ENCODE measurements at places on chromosomes 7 and 10.

DNA sequence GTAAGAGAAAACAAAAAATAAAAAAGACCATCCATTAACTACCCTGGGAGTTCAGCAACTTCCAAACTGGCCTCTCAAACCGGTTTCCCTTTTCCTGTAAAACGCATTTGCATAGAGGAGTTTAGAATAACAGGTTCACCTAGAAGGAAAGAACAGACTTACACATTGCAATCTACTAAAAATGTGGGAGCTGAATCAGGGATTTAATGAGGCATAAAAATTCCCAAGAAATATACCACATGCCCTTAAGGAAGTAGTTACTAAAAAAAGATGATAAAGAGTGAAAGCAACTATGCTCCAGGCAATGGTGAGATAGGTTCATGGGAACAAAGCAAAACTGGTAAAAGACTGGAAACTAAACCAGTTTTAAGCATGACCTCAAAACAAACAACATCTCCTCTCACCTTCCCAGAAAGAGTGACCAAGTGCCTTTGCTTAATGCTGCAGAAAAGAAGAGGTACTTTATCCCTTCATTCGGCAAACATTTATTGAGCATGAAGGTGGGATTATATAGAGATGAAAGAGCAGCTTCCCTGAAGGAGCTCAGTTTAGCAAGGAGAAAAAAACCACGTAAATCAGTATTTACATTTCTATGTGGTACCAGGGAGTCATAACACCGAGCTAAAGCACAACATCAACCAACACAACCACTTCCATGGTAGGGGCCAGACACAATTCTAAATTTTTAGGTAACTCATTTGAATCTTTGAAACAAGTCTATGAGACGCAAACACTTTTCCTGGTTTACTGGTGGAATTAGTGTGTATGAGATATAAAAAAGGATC, 152.8 kb downstream of the SGMS1 start:
- DNase-seq = no peak

DNA sequence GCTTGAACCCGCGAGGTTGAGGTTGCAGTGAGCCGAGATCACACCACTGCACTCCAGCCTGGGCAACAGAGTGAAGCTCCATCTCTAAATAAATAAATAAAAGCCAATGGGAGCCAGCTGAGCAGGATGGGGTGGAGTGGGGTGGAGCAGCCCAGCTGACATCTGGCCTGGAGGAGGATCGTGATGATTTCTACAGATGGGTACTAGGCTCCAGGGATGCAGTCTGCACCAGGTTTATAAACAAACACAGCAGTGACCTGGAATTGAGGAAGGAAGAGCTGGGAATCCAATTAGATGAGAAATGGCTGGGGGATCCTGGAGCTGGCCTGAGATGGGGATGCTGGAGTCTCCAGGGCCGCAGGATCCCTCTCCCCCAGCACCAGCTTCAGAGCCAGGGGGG, 7.3 kb upstream of the GRIFIN start:
- DNase-seq = no peak

- no peak for DNase-seq
Measured at GRCh38 chr10:61271127-61271780, 181.9 kb downstream of the TMEM26 start.

DNA sequence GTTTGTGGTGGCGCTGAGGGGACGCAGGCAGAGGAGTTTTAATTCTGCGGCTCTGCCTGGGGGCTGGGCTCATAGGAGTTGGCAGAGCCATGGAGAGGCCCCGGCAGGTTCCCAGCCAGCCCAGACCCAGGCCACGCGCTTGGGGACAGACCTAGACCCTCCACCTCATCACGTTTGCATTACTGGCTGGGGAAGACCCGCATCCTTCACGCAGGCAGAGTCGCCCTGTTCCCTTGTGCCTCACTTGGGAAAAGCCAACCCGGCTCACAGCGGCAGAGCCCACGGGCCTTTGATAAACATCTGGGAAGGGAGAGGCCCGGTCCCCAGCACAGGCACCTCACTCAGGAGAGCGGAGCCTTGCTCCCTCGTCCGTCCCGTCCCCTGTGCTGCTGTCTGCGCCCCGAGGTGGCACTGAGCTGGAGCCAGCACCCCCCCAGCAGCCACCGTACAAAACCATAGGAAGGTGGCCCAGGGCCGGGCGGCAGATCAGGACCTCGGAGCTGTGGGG, 112.8 kb downstream of the CYTH3 start:
- no peak for DNase-seq

GRCh38 chr7:79132844-79133451, 320.5 kb downstream of the MAGI2 start:
- no peak for DNase-seq

GRCh38 chr10:30861221-30861620, 170.4 kb downstream of the ZNF438 start:
- no peak for DNase-seq

- no peak for DNase-seq
Measured at GRCh38 chr7:132680590-132680989, 104.3 kb upstream of the PLXNA4 start.

GRCh38 chr10:77664696-77665095, 27.1 kb upstream of the KCNMA1 start:
- no peak for DNase-seq

DNA sequence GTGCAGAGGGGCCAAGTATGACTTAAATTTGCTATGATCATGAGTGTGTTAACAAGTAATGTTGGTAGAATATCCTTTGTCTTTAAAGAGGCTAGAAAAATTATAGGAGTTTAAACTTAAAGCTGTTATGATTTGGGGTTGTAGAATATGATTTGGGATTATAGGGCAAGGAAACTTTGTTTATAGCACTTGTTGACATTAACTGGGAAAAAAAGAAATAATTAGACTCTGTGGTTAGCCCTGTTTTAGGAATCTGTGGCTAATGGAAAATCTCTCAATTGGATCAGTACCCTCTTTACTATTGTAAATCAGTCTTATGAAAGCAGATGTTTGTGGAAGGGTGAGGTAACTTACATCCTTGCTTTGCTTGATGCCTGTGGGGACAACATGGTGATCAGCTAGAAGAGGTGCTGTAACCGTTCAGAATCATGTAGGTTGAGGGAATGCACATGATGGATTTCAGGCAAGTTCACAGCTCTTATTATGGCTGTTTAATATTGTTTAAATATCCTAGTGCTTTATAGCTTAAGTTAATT, 11.1 kb downstream of the ING3 start:
- DNase-seq = no peak

DNA sequence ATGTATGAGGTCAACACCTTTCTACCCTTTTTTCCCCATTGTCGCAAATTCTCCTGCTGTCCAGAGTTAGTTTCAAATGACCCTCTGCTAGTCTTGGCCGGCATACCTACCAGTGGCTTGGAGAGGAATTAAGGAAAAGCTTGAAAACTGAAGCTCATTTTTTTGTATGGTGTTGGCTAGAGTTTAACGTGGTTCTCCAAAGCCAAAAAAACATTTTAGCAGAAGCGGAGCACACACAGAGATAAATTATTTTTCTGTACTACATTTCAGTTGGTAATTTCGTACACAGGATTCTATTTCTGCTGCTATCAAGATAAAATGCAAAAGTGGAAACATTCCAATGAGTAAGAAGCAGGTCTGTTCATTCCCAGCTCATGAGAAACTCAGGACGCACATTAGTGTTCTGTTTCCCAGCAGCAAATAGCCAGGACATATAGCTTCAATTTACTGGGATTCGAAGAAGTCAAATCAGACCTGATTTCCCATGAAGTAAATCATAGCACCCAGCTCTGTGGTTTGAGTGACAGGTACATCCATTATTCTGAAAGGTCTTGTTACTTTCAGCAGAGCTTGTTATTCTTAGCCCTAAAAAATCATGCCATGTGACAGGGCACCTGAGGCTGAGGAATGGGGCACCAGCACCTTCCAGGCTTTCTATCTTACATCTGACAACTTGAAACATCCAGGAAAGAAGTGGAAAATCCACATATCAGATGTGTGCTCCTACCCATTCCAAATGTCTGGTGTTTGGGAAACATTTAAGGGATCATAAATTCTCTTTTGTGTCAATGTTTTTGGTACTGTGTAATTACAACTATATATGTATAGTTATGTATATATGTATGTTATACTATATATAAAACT, 215.9 kb upstream of the C7orf33 start:
- DNase-seq = no peak

GRCh38 chr10:49350846-49351532, 44.9 kb downstream of the DRGX start:
- no peak for DNase-seq

DNA sequence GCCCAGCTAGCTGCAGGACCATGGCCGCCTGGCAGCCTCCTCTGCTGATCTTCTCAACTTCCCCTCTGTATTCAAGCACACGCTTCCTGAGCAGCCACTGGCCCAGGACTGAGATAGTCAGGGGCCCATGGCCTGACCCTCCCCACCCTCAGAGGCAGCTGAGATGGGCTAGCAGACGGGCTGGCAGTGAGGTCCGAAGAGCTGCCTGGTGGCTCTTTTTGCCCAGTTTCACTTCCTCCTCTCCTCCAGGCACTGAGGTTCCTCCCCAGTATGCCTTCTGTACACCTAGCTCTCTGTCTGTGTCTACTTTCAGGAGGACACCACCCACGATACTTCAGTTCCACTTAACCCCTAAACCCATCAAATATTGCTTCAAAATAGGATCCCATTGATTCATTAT, 395.6 kb downstream of the TNS3 start:
- no peak for DNase-seq
